ENCODE measurements at places on chromosomes 4 and X. TPM values are rescaled to one million over a fixed set of nuclear protein-coding genes. Genes with fewer than 3 reads are reported as not detected.
A peak's percentile ranks its signal among the peaks of the same experiment; 100 is the strongest.

Gene CD38
- total RNA-seq, result 8.9 TPM

DNA sequence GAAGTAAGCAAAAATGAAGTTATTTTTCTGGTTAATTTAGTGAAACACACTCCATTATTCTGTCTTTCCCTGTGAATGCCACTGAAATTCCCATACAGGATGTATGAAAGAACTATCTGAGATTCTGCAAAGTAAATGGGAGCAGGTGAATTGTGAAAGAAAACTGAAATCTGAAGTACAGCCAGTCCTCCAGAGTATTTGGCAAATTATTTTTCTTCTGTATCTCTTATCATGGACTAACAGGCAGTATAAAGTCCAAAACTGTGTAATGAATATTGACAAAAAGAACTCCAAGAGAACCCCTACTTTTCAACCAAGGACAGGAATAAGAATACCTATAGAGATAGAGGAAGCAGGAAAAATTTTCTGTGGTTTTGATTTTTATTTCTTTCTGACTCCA lies 40.8 kb upstream of the AR start:
- H3K4me3 ChIP-seq, result no peak overlapping the region
- DNase-seq, result no peak
- H3K27me3 ChIP-seq, result no peaks in the 10 kb centered on the region
- H3K36me3 ChIP-seq, result no peaks in the 10 kb centered on the region

GRCh38 chrX:108000751-108001150 lies 18.6 kb upstream of the TEX13B start:
- no peak for DNase-seq
- no peaks in the 10 kb centered on the region for H3K4me1 ChIP-seq
- no peak overlapping the region for H3K4me3 ChIP-seq

- no peaks in the 10 kb centered on the region for H3K27me3 ChIP-seq
- H3K4me1 ChIP-seq, result no peaks in the 10 kb centered on the region
- H3K4me3 ChIP-seq, result no peak overlapping the region
- no peaks in the 10 kb centered on the region for H3K36me3 ChIP-seq
- DNase-seq, result no peak
These were observed 3.6 kb upstream of the CXCL1 start for GRCh38 chr4:73865431-73866096.

Gene MAMLD1
- total RNA-seq, result 6.5 TPM

Gene DUSP9
- total RNA-seq, result 4.7 TPM

DNA sequence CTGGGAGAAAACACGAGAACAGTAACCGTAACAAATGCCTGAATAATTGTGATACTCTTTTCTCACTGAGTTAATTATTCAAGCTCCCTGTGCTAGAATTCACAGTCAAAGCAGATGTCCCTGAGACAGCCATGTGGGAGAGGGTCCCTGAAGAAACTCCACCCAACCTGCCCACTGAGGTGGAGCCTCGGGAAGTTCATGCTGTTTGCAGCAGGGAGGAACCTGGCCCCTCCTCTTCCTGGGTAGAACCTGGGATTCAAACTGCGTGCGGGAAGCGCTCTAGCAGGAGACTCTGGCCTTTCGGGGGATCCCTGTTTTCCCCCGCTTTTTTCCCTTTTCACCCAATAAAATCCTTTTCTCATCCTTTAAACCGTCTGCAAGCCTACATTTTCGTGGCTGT lies 20.2 kb upstream of the RHOH start:
- no peak overlapping the region for H3K4me3 ChIP-seq
- no peaks in the 10 kb centered on the region for H3K27me3 ChIP-seq
- H3K36me3 ChIP-seq, result no peaks in the 10 kb centered on the region
- peak; percentile 62 for DNase-seq
- H3K4me1 ChIP-seq, result no peaks in the 10 kb centered on the region

DNA sequence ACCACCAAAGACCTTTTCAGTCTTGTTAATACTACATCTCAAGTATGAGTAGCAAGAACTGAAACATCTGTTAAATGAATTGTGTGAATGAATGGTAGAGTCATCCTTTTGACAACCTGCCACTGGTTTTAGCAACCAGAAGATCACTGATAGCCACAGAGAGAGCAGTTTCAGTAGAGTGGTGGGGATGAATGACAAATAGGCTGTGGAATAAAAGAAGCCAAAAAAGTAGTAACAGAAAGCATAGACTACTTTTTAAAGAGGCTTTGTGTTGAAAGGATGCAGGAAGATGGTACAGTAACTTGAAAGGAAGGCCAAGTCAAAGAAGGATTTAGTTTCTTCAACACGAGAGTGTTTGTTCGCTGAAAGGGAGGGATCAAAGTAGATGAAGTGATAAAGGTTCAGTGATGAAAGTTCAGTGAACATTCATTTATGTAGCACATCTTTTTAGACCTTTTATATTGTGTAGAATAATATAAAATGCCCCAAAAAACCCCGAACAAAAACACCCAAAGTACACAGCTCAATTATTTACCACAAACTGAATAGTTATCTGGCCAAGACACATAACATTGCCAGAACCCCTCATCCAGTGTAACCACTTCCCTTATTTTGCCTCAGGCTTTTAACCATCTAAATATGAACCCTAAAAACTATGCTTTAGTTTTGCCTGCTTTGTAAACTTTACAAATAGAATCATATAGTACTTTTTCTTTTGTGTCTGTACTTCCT lies 40.1 kb upstream of the EIF1AX start:
- no peak for DNase-seq
- no peak overlapping the region for H3K27ac ChIP-seq
- no peak overlapping the region for H3K4me3 ChIP-seq
- no peaks in the 10 kb centered on the region for H3K36me3 ChIP-seq

DNA sequence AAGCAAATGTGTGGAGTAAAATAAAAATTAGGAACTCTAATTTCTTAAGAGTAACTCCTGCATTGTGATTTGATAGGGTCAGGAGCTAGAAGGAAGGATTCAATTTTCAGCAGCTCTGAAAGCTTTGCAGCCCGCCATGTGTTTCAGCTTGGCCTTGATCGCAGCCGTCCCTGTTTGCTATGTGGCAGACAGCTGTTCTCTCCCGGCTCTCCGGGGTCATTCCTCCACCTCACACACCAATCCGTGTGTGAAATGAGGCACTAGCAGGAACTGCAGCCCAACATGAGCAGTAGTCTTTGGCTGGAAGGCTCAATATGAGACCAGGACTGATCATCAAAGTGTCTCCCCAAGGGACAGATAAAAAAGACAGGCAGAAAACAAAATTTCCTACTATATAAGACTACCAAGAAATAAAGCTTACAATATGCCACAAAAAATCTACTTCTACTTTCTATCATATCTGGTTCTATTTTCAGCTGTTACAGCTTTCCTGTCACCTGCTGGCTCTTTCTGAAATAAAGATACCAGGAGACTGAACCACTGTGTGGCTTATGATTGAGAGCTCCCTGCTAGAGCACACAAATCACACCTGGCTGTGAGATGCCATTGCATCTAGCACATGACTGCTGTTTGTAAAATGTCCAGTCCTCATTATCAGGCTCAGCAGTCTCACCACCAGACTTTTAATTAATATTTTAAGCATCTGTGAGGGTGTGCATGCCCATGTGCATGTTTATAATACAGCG lies 44.1 kb upstream of the SEC24B start:
- H3K36me3 ChIP-seq, result no peaks in the 10 kb centered on the region
- H3K27me3 ChIP-seq, result no peaks in the 10 kb centered on the region
- H3K4me3 ChIP-seq, result no peak overlapping the region
- H3K4me1 ChIP-seq, result peaks cover 4% of the 10 kb centered on the region

- no peaks in the 10 kb centered on the region for H3K4me1 ChIP-seq
- H3K27ac ChIP-seq, result no peak overlapping the region
- peaks cover 54% of the 10 kb centered on the region for H3K27me3 ChIP-seq
These were observed 916 bp upstream of the POU4F2 start for GRCh38 chr4:146637621-146638332.

- no peak overlapping the region for H3K27ac ChIP-seq
- H3K4me3 ChIP-seq, result peak overlapping the region; percentile 71
- no peak for DNase-seq
- H3K27me3 ChIP-seq, result no peaks in the 10 kb centered on the region
These were observed 2.3 kb downstream of the FRYL start for GRCh38 chr4:48777739-48778138.

GRCh38 chr4:85482010-85482738 lies 7.2 kb downstream of the ARHGAP24 start:
- H3K27me3 ChIP-seq, result no peaks in the 10 kb centered on the region
- no peaks in the 10 kb centered on the region for H3K4me1 ChIP-seq
- DNase-seq, result no peak
- H3K4me3 ChIP-seq, result no peak overlapping the region
- H3K36me3 ChIP-seq, result no peaks in the 10 kb centered on the region

DNA sequence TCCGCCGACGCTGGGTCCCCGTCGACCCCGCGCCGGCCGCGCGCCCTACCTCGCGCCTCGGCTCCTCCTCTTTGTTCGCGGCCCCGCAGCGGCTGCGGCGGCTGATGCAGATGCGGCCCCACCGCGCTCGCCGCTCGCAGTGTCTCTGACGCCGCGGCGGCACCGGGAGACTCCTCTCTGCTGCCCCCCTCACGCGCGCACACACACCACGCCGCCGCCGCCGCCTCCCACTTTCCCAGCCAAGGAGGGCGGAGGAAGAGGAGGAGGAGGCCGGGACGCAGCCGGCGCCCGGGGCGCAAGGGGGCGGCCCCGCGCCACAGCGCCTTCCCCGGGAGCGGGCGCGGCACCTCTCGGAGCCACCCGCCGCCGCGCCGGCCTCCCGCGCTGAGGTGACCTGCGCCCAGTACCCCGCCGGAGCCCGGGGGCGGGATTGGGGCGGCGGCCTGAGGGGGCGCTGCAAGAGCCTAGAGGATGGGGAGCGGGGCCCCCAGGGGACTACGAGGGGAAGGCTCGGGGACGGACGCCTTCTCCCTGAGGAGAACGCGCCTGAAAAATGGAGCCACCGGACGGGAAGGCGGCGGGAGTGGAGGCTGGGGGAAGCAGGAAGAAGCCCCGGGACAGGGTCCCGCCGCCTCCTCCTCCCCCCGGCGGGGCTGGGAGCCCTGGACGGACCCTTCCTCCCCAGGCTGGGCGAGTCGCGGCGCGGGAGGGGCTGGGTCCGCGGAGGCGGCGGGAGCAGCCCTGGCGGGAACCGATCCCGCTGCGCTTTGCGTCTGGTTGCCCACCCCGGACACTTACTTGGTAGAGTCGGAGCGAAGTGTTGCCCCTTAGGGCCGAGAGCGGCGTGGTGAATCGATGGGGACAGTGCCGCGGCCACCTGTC lies at the start of gene SH3RF1:
TSS of gene SH3RF1 (minus strand) at position 147 of the 882 bp plus-strand sequence. CDS start 1,744 bp downstream, outside the sequence.
- no peaks in the 10 kb centered on the region for H3K36me3 ChIP-seq
- peak within 1 kb of the TSS; percentile 81 for H3K4me3 ChIP-seq
- peak within 1 kb of the TSS; percentile 87 for H3K27ac ChIP-seq
- peaks cover 12% of the 10 kb centered on the region for H3K4me1 ChIP-seq
- H3K27me3 ChIP-seq, result no peaks in the 10 kb centered on the region

Gene GPR50
- total RNA-seq, result not detected

DNA sequence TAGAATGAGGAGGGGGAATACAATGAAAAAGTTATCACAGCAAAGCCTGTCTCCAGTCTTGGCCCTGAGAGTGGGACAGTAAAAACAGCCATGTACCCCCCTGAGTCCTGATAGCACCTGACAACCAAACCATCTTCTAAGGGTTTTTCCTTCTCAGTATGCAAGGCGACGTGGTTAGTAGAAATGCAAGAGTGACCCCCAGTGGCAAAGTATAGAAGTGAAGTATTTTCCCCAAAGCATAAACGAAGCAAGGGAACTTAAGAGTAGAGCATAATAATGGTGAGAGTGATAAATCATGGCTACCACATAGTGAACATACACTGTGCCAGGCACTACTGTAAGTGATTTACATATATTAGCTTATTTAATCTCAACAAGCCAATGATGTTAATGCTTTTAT lies 52.8 kb downstream of the FAM47C start:
- H3K4me1 ChIP-seq, result no peaks in the 10 kb centered on the region
- H3K27me3 ChIP-seq, result no peaks in the 10 kb centered on the region
- no peaks in the 10 kb centered on the region for H3K36me3 ChIP-seq
- H3K27ac ChIP-seq, result no peak overlapping the region
- DNase-seq, result peak; percentile 17

Gene NUP62CL
- total RNA-seq, result 9.2 TPM

Gene RTL9
- not detected for total RNA-seq

Gene NLGN3
- 0.82 TPM for total RNA-seq

DNA sequence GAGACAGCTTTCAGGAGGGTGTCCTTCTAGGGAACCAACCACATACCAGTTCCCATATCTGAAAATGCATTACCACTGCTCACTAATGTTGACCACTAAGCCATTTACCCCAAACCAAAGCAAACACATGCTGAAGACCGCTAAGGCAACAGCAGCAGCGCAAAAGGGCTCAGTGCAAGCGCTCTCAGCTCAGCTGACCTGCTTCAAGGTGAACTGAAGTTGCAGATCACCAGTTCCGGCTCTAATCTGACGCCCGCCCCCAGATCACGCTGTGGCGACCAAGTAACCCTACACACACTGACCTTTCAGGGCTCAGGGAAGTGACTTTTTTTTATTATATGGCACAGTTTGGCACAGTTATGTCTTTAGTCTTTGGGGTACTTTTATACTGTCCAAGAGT lies 5.8 kb downstream of the MECP2 start:
- no peaks in the 10 kb centered on the region for H3K27me3 ChIP-seq
- peaks cover 2% of the 10 kb centered on the region for H3K4me1 ChIP-seq
- H3K36me3 ChIP-seq, result no peaks in the 10 kb centered on the region

DNA sequence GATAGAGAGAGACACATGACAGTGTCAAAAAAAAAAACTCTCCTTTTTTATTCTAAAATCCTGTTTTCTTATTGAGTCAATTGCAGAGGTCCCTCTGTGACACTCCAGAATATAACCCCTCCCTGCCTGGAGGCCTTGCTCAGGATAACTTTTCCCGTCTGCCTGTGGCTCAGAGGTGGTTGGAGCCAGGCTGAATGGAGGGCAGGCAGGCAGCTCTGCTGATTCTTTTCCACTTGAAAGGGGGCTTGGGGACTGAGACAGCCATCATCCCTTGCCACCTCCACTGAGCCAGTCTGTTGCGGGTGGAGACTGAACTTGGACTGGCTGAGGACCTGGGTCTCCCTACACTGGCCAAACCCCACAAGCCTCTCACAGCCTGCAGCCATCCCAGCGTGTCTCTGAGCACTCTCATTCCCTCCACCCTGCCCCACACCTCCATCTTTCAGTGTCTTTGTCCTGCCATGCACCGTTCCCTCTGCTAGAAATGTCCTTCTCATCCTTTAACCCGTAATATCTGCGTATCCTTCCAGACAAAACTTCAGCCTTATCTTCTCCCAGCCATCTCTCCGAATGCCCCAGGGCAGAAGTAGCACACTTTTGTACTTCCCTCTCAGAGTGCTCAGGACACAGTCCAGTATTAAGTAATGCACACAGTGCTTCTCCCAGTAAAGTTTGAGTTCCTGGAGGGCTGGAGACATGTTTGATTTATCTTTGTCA lies 139.9 kb downstream of the CHIC2 start:
- no peaks in the 10 kb centered on the region for H3K27me3 ChIP-seq
- no peak overlapping the region for H3K27ac ChIP-seq
- no peaks in the 10 kb centered on the region for H3K4me1 ChIP-seq
- DNase-seq, result no peak

Gene GBA3
- total RNA-seq, result 40.9 TPM

Gene NDST4
- total RNA-seq, result not detected

- H3K27ac ChIP-seq, result no peak overlapping the region
- H3K27me3 ChIP-seq, result no peaks in the 10 kb centered on the region
- H3K4me1 ChIP-seq, result peaks cover 52% of the 10 kb centered on the region
- H3K36me3 ChIP-seq, result no peaks in the 10 kb centered on the region
- DNase-seq, result no peak
These were observed 3.2 kb downstream of the SCARB2 start for GRCh38 chr4:76210452-76210851.

Measured in kidney (tissue), 22 donors.